ENCODE measurements at places on chromosomes 5 and 9. TPM values are rescaled to one million over a fixed set of nuclear protein-coding genes. Genes with fewer than 3 reads are reported as not detected.

CNTNAP3 gene
- total RNA-seq = 0.18 TPM

SPINK1 gene
- total RNA-seq = not detected

CCL27 gene
- not detected for total RNA-seq

SOWAHA gene
- total RNA-seq = not detected

AIF1L gene
- under 0.01 TPM for total RNA-seq

SPINK6 gene
- total RNA-seq = 15.6 TPM
